ENCODE measurements at places on chromosomes 4 and X.

DNA sequence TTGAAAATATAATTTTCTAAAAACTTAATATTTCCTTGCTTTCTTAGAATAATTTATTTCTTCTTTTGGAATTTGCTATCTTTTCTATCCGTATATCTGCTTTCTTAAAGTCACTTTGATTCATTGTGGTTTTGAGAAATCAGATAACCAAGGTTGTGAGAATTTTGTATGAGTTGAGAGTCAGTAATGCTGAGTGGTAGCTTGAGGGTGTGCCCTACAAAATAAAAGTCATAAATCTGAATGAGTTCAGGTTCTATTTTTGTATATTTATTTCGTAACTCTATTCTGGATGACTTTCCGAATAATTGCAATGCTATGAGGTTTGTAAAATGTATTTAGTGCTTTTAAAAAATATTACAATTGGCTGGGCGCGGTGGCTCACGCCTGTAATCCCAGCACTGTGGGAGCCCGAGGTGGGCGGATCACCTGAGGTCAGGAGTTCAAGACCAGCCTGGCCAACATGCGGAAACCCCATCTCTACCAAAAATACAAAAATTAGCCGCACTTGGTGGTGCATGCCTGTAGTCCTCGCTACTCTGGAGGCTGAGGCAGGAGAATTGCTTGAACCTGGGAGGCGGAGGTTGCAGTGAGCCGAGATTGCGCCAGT is 8.9 kb downstream of the COPS4 start:
- peak; percentile 46 for DNase-seq

GRCh38 chrX:11541510-11541909 is 124.2 kb downstream of the ARHGAP6 start:
- no peak for DNase-seq

DNA sequence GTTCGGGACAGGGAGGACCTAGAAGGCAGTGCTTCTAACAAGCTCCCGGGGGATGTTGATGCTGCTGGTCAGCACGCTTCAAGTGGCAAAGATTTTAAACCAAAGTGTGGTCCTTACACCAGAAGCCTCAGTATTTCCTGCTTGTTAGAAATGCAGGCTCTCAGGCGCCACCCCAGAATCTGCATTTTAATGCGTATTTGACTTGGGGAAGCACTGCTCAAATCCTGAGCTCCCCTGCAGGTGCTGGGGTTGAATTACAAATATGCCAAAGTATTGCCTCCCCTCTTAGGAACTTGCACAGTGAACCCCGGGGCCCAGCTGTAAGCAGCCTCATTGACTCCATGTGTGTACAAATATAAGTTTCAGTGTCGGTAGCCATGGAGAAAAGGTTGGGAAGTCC is 70.8 kb upstream of the RAI2 start:
- DNase-seq: no peak

- DNase-seq: no peak
Observed at GRCh38 chrX:136584545-136584944, 52.5 kb downstream of the VGLL1 start.

GRCh38 chrX:43666311-43666912 is 10.3 kb downstream of the MAOA start:
- DNase-seq: no peak

- no peak for DNase-seq
Observed at GRCh38 chrX:138031715-138032114, 465.8 kb downstream of the ZIC3 start.

DNA sequence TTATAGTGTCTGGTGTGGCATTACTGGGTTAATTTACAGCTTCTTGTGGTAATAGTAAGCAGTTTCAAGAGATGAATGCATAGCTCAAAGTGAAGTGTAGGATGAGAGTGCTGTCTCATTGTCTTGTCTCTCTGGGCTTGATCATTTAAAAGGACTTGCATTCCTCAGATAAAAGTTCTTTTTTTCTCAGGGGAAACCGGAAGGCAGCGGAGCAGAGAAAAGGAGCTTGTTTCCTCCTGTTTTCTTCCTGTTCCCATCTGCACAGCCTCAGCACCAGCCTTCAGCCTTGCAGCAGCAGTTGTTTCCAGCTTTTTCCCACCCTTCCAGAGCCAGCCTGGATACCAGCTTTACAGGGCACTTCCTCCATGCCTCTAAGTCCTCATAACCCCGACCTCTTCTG is 61.4 kb upstream of the LGI2 start:
- no peak for DNase-seq

DNA sequence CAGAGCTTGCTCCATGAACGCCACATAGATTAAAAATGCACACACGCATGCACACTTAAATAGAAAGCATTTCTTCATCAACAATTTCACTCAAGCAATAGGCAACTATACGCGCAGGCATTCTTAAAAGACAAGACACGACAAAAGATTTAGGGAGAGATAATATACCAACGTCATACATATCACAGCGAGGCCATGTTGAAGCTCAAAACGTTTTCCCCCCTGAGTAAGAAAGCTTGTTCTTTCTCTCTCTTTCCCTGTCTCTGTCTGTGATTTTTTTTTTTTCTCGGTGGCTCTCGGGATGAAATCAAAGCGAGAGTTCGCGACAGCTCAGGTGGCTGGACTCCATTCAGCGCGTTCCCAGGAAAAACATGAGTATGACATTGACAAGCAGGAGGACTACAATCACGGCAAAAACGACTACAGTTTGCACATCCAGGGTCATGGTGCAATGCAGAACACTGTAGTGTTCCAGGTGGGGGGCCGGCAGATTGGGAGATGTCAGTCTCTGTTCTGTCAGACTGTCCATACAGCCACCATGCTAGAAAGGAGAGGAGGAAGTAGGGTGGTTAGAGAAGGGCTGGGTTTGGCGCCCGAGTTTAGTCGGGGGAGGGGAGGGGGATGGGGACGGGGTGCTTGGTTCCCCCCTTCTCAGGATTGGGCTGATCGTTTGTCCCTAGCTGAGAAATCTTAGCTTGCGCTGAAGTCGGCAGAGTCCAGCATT is 30.7 kb downstream of the ARHGEF9 start:
- no peak for DNase-seq

DNA sequence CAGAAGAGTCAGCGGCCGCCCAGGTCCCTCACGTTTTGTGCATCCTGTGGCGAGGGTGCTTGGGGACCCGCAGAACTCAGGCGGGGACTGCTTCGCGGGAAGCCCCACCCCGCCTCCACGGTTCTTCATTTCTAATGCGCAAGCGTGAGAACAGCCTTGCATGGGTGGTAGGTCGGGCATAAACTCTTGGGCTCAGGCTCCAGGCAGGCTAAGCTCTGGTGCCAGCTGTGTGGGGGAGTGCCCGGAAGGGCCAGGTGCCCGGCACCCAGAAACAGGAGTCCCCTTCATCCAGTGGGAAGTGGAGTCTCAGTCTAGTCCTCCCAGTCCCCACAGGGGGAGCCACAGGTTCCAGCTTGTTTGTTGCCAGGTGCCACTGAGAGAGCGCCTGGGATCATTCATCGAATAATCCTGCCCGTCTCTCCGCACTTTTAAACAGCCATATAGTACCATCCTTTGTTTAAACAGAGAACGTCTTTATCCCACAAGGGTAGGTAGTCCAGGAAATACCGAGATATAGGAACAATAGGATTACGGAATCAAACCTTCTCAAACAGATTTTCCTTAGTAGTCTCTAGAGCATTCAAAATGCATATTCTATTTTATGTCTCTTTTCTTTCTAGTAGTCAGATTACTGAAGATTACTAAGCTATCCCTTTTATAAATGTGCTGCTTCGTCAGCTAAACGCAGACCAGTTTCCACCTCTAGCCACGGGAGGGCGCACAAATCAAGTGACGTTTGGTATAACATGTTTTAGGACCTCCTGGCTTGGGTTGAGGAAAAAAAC is 12.7 kb upstream of the RBBP7 start:
- peak; percentile 57 for DNase-seq

DNA sequence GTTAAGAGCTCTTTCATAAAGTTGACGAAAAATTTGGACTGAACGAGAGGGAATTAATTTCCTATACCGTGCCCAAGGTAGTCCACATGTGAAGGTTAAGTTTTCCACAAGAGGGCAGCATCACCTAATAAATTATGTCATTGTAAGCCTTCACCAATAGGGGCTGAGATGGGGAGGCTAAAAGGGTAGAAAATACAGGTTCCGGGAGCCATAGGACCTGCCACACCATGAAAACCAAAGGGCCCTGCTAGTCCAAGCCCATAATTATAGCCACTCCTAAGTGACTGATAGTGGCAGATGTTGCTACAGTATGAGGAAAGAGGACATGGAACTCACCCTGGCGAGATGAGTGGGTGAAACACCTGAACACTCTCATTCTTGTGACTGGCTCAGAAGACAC is 122.2 kb downstream of the SHROOM4 start:
- DNase-seq: peak; percentile 54

DNA sequence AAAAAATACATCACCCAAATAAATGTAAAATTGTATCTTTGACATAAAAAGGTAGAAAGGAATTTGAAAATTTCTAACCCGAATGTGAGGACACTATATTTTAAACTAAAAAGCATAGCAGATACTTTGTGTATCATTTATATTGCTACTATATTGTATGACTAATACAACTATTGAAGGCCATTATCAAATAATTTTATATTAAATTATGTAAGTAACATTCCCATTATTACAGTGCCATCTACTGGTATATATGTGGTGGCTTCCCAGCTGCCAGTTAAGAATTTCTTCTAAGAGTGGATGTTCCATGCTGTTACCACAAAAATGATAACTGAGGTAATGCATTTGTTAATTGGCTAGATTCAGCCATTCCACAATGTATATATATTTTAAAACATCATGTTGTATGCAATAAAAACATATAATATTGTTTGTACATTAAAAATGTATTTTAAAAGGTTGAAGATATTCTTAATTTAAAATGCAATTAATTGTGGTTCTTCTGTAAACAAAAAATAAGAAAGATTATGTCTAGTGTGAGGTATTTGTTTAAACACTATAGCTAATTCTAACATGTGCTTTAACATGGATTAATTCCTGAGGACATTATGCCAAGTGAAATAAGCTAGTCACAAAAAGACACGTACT is 65.3 kb downstream of the EGF start:
- DNase-seq: peak; percentile 55

- DNase-seq: no peak
Observed at GRCh38 chrX:20143111-20143510, 1.5 kb upstream of the EIF1AX start.

GRCh38 chr4:81512001-81512756 is 40.5 kb upstream of the RASGEF1B start:
- no peak for DNase-seq

DNA sequence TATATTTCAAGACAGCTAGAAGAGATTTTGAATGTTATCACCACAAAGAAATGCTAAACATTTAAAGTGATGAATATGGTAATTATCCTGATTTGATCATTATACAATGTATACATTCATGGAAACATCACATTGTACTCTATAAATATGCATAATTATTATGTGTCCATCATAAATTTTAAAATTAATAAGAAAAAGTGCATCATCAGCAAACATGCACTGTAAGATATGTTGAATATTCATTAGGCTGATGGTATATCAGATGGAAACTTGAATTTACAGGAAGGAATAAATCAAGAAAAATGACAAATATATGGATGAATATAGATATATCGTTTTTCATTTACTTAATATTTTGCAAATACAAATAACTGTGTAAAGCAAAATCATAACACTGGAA is 812.1 kb upstream of the INTU start:
- no peak for DNase-seq

DNA sequence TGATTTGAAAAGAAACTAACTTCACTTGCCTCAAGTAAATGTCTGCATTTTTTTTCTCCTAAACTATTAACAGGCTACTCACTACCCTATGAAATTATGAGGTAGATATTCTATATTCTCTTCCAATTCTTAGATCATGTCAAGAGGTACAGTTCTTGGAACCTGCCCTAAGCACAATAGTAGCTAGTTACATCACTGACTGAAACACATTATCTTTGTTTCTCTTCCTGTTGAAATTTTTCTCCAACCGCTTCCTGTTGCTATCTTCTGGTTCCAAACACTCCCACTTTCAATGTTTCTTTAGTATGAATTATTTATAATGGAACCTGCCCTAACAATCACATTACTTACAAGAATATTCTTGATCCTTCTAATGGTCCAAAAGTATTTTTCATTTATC is 5.0 kb upstream of the BANK1 start:
- no peak for DNase-seq

DNA sequence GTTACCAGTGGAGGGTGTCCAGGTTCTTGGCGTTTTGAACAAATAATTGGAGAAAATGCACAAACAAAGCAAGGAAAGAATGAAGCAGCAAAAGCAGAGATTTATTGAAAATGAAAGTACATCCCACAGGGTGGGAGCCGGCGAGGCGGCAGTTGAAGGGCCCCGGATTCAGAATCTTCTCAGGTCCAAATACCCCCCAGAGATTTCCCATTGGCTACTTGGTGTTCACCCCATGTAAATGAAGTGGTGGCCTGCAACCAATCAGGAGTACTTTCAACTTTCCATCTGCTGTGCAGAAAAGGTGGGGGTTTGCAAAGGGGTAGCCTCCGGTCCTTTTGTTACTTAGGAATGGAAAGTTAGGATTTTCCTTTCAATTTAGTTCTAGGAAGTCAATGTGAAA is 1447.0 kb downstream of the C4orf33 start:
- no peak for DNase-seq

GRCh38 chr4:75490155-75490554 is 24.0 kb downstream of the RCHY1 start:
- peak; percentile 6 for DNase-seq

GRCh38 chrX:154732421-154733065 is 18.3 kb downstream of the GAB3 start:
- no peak for DNase-seq

DNA sequence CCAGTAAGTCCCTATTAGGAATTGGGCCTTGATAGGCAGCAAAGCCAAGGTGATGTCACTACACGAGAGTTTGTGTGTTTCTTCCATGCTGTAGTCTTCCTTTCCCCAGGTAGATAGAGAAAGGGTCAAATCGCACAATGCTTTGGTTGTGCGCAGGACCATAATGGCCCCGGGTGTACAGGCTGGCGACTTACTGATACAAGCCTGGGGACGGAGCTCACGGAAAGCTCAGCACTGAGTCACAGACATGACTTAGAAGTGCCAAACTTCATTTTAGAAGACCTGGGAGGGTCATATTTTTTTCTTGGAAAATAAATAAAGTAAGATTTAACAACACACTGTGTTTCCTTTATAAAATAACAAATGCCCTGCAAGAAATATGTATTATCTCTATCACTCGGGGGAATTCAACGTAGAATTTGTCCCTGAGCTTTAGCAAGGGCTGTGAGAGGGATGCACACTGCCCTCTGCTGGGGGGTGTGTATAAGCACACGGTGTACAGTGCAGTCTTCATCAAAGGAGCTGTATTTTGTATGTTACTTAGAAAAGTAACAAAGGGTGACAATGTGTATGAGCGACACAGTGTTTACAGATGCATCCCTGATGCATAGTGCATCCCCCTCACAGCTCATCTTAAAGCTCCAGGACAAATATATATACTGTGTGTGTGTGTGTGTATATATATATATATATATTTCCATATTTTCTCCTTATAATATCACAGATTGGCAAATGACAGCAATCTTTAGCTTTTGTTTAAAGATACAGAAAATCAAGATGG is 254.5 kb upstream of the VEGFC start:
- peak; percentile 69 for DNase-seq

All from AG08395 (cell line).